ENCODE measurements at places on chromosomes 5 and 9.

GRCh38 chr5:170200876-170201275 lies 31.9 kb upstream of the C5orf58 start:
- no peak for DNase-seq

- no peak for DNase-seq
Measured at GRCh38 chr5:149610589-149611255, 29.4 kb downstream of the ARHGEF37 start.

GRCh38 chr9:18255158-18255629 lies 218.8 kb upstream of the ADAMTSL1 start:
- peak; percentile 40 for DNase-seq

DNA sequence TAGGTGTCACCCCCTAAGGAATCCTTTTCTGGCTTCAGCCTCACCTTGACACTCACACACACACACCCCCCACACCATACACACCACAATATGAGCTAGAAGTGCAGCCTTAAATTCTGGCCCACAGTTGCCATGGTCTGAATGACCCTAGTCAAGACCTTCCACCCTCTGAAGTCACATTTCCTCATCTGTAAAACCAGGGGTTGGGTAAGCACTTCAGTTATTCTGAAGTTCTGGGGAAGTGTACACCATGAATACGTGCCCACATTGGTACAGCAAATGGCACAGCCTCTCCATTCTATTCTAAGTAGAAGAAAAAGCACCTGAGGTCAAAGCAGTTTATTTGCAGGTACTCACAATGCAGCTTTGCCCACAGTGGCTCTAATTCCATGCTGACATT lies 372.8 kb upstream of the KLF4 start:
- DNase-seq = no peak

GRCh38 chr9:130444565-130445221 lies at the start of gene ASS1:
Gene ASS1 (plus strand): TSS chr9:130444961. CDS start chr9:130452229, 7,268 bp downstream.
- no peak for DNase-seq

DNA sequence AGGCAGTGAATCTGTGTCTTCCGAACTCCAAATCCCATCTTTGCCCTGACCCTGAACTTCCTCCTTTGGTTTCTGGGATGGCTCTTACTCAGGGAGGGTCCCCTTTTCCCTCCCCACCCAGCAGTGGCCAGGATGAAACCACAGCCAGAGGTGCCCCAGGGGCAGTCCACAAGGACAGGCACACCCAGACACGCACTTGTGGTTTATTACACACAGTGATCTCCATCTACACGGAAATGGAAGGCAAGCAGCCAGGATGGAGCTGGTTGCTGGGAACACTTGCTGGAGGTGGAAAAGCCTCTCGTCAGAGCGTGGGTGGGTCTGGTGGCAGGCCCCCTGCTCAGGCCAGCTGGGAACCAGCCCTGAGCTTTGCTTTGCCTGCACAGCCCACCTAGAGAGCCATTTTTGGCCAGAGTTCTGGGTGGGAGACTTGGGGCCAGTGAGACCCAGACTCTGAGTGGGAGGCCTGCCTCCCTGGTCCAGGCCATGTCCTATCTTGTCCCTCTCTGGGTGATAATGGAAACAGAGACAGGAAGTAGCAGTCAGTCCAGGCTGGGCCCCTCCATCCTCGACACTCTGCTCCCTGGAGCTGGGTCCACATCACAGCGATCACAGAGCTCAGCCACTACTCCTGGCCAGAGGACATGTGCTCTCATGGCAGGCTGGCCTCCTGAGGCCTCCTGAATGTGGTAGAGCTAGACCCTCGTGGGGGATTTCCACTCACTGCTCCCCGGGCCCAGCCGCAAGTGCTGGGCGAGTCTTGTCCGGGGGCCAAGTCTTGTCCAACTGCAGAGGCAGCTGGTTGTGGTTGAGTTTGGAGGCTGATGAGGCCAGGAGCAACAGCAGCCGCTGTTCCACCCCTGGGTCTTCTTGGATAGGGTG lies 5.1 kb upstream of the PHYKPL start:
- DNase-seq = no peak

GRCh38 chr5:79535477-79536192 lies 21.7 kb upstream of the HOMER1 start:
- DNase-seq = no peak

DNA sequence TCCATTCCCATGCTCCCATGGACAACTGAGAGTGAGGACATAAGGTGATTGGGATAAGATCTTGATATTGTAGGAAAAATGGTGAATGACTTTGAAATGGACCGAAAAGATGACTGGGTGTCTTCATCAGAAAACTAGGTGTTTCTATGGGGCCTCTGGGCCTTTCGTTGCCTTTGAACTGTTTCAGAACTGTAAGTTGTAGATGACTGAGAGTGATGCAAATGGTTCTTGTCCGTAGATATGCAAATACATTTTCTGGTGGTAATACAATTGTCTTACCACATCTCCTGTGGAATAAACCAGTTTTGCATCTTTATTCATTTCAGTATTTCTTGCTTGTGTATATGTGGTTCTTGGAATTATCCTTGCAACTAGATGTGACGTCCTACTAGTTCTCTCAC lies 16.0 kb upstream of the TEX48 start:
- DNase-seq = no peak

DNA sequence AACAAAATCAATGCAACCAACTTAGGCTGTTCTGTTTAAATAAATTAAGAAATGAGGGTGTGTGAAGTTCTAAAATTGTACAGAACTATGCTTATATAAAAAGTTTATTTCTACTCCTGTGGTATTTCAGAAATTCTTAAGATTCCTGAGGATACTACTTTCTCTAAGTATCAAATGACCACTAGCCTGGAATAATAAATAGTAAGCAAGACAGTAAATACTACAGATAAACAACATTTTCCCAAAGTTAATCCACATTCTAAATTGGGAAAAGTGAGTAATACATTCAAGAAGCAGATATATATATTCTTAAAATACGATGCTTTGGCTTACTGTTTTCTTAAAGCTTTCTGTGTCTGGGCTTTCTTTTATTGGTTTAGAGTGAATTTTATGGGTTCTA lies 29.5 kb downstream of the CCNH start:
- DNase-seq = no peak

DNA sequence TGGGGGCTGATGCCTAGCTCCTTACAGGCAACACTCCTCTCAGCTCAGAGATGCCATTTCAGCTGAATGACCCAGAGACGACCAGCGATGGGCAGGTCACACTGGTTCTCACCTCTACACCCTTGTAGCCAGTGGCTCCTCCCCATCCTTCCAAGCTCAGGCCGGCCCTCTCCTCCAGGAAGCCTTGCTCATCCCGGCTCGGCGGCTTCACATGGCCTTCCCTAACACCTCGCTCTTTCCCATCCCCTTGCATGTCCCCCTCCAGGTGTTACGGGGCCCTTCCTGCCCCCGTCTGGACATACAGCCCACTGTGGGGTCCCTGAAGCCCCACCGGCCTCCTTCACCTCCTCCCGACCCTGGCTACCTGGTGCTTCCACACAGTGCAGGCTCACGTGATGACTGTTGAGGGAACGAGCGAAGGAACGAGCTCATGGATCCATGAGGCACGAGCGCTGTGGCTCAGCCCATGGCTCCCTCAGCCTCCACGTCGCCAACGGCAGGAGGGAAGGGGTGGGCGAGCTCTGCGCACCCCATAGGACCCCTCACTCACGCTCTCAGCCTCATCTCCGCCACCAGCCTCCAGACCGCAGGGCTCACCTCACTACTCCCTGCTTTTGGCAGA lies 45.7 kb downstream of the SARDH start:
- no peak for DNase-seq

DNA sequence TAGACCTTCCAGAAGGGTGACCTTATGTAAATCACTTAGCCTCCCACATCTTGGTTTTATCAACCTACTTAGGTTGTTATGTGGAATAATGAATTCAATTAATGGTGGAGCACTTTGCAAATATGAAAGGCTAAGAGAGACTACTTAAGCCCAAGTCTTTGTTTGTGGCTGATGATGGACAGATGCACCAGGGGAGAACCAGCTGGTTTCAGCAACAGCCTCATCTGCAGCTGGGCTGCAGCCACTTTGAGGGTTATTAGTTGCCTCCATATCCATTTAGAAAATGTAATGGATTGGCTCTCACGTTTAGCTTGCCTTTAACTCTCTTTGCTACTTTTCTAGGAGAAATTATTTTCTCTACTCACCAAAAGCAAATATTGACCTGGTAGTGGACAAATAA lies 146.6 kb downstream of the ESM1 start:
- DNase-seq = no peak

DNA sequence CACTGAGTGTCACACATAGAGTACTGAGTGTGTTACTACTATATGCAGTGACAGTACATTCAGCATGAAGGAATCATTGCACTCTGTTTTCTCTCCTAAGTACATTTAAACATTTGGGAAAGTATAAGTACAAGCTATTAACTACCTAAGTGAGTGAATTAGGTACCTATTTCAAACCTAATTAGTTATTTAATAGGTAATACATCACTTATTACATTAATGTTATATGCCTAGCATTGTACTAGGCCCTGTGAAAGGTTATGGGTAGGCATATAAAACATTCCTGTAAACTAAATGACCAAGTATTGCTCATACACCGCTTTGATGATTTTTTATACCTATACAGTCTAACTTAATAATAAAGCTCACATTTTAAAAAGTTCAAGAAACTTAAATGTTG lies 25.7 kb upstream of the PPP3R2 start:
- no peak for DNase-seq

- no peak for DNase-seq
Measured at GRCh38 chr5:3121813-3122212, 370.3 kb upstream of the IRX2 start.

- DNase-seq = no peak
Measured at GRCh38 chr5:177494346-177495195, 2.8 kb downstream of the PDLIM7 start.

- DNase-seq = no peak
Measured at GRCh38 chr5:173237143-173237874, 2.3 kb upstream of the NKX2-5 start.

DNA sequence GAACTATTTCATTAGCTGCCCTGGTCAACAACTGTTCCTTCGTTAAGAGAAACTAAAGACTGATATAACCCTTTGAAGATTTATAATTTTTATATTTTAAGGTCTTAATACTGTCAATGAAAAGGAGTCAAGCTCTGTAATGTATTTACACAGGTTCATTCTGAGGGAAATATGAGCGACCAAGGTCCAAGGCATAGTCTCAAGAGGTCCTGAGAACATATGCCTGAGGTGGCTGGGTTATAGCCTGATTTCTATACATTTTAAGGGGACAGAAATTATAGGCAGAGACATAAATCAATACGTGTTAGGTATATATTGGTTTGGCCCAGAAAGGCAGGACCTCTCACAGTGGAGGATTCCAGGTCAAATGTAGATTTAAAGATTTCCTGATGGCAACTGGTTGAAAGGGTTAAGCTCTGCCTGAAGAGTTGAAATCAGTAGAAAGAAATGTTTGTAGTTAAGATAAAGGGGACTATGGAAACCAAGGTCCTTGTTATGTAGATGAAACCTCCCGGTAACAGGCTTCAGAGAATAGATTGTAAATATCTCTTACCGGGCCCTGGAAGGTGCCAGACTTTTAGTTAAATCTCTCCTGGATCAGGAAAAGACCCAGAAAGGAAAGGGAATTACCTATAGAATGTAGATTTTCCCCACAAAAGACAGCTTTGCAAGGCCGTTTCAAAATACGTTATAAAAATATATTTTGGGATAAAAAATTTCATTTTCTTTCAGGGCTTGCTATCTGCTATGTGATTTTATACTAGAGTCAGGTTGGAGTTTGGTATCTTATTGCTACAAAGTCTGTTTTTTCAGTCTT lies 107.3 kb upstream of the PRLR start:
- DNase-seq = no peak

DNA sequence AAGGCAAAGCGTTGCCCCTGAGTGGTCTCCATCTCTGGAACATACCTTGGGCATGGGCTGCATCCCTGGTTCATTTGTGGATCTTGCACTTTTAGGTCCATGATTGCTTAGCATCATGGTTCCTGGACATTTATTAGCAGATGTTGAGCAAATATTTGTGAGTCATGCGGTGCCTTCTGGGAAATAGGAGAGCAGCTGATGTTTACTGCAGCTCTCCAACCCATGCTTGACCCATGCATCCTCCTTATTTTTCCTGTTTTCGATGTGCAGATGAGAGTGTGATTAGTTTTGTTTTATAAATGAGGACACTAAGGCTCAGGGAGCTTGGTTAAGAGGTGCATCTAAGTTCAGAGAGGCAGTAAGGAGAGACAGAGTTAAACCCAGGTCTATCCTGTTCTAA lies 253.7 kb downstream of the ICE1 start:
- no peak for DNase-seq

DNA sequence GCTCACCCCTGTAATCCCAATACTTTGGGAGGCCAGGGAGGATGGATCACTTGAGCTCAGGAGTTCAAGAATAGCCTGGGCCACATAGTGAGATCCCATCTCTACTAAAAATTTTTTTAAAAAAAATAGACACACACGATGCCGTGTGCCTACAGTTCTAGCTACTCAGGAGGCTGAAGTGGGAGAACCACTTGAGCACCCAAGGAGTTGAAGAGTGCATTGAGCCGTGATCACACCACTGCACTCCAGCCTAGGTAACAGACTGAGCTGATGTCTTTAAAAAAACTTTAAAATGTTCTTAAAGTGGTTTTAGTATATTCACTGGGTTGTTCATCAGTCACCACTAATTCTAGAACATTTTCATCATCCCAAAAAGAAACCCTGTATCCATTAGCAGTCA lies 51.9 kb upstream of the RNF38 start:
- no peak for DNase-seq

DNA sequence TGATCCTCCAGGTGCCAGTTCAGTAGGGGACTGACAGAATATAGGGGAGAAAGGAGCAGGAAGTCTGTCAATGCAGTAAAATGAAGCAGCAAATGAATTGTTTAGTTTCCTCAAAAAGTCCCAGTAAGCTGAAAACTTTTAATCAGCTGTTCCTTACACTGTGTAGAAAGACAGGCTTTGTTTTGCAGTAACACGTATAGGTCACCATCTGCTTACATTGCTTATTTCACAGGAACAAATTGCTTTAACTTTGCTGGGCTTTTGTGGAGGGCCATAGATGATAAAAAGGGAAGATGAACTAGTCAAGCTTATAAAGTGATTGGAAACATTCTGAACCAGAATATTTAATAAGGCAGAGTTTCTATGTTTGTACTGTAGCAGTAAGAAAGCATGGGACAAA lies 331.3 kb upstream of the RFX3 start:
- DNase-seq = no peak

GRCh38 chr9:125580701-125581286 lies 126.2 kb downstream of the MAPKAP1 start:
- no peak for DNase-seq

DNA sequence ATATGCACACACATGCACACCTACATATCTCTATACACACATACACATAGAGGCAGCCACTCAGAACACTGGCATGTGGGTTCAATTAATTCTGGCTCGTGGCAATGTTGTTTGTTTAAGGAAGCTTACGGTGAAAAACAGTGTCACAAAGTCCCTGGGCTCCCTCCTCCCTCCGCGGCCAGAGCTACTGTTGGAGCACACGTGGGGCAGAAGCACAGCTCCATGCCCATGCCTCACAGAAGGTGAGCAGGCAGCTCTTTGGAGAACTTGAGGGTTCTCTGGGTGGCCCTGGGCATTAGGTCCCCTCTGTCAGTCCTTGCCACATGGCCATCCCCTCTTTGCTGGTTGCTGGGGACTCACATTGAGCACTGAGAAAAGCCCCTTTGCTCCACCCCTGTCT lies 107.5 kb downstream of the GADD45G start:
- DNase-seq = no peak
